ENCODE measurements at places on chromosomes 6 and 20.

- peak; percentile 82 for DNase-seq
Measured at GRCh38 chr6:3230900-3231246, 3.4 kb upstream of the TUBB2B start.

GRCh38 chr6:4587171-4587570 lies 189.0 kb upstream of the CDYL start:
- DNase-seq: no peak

DNA sequence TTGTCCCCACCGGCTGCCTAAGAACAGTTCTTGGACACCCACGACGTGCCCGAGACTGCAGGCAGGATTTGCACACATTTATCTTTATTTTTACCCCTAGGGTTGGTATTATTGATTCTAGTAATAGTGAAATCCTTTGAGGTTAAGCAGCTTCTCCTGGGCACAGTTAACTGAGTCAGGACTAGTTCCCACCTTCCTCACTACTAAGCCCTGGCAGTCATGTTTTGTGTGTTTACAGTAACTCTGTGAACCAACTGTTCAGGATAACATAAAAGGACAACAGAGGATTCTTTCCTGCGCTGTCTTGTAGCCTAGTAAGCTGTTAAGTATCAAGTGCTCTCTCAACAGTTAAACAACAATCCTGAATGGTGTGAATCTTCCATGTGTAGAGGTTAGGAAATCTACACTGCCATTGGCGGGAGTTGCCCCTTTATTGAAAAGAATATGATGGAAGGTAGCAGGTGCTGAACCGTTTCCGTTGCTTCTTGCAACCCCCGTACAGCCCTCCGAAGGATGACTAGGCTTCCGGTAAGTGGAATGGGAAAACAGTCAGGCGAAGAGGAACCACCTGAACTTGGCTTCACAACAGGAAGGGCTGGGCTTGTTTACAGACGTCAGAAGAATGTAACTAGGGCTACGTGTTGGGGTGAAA lies 979 bp upstream of the SOD2 start:
- DNase-seq: no peak

GRCh38 chr6:36697481-36697903 lies at the start of gene RAB44:
Gene RAB44 (plus strand): TSS chr6:36697826. CDS start chr6:36704236, 6,410 bp downstream.
- DNase-seq: no peak

GRCh38 chr6:110755411-110755834 lies 59.8 kb downstream of the CDK19 start:
- no peak for DNase-seq

Measured in NCI-H1417 treated with DMSO at 0.1 percent for 48 hours (cell line).